Stimulated activated CD8-positive, alpha-beta memory T cell treated with anti-CD3 and anti-CD28 coated beads, Interleukin-7, amount 100 ng/mL, for 24 hours (primary cell): ENCODE measurements at places on chromosomes 6 and 20.

GRCh38 chr6:166554316-166554715 is 32.2 kb downstream of the RAMACL start:
- no peak for DNase-seq

GRCh38 chr6:14429396-14429795 is 311.8 kb downstream of the CD83 start:
- no peak for DNase-seq

- DNase-seq, result no peak
These were observed 174.6 kb downstream of the LMBRD1 start for GRCh38 chr6:69622230-69622629.

- DNase-seq, result no peak
These were observed 32.7 kb downstream of the BRPF3 start for GRCh38 chr6:36229223-36229622.

- no peak for DNase-seq
These were observed 8.4 kb downstream of the SDC4 start for GRCh38 chr20:45339799-45340198.

GRCh38 chr20:25317351-25318075 is 69.6 kb downstream of the PYGB start:
- no peak for DNase-seq

- no peak for DNase-seq
These were observed 373.6 kb downstream of the PLCB1 start for GRCh38 chr20:8505476-8506200.

DNA sequence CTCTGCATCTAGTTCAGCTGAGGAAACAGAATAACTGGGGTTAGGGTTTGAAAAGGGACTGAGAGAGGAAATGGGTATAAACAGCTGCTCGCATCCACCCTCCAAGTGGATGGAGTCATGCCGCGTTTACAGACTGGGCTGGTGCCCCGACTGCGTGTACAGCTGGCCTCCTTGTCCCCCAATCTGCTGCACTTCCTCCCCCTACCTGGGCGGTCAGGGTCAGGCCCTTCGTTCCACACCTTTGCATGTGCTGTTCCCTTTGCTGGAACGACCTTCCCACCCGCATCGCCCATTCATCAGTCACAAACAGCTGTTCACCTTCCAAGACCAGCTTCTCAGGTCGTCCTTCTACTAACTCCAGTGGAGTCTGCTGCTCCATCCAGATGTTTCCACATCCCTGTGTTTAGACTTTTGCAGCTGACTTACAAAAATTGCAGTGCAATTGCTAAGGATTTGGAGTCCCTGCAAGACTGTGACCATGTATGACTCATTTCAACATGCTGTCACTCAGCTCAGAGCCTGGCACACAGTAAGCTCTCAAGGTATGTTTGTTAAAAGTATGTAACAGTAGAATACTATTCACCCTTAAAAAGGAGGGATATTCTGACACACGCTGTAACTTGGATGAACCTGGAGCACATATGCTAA is 129.3 kb downstream of the DTNBP1 start:
- no peak for DNase-seq

GRCh38 chr6:109093732-109094415 is 772 bp downstream of the SESN1 start:
- DNase-seq, result no peak

DNA sequence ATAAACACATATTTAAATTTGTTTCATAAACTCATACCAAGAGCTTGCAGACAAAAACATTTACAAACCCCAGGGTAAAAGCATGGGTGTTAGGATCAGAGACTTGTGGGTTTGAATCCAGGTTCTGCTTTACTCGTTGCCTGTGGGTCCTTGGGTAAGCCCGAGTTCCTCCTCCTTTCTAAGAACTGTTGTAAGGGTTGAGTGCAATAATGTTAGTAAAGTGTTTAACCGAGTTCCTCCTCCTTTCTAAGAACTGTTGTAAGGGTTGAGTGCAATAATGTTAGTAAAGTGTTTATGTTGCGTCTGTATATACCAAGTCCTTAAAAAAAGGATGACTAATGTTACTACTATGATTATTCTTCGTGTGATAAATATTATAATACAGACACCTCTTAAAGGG is 18.7 kb downstream of the CCDC170 start:
- no peak for DNase-seq

GRCh38 chr6:35552285-35552917 is 39.7 kb upstream of the TULP1 start:
- peak; percentile 40 for DNase-seq

DNA sequence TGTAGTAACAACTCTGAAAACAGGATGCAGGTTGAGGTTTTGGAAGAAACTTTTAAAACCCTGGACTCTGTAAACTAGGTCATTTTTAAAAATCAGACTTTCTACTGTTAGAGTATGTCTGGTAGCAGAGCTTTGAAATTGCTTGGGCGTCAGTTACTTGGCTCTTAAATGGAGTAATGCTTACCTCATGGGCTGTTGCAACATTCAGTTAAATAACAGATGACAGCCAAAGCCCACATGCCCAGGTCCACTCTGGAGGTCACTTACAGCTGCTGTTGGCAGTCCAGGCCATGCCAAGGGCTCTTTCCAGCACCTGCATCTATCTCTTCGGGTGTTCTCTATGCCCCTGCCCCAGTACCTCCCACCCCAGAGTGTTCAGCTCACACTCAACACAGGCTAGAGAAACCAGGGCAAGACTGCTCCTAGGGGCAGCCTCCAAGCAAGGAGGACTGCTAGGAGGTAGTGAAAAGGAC is 96.4 kb downstream of the BANF2 start:
- no peak for DNase-seq

- DNase-seq, result no peak
These were observed 964 bp downstream of the RPL10A start for GRCh38 chr6:35468980-35469750.

GRCh38 chr6:142395768-142396231 is 94.0 kb downstream of the ADGRG6 start:
- no peak for DNase-seq

DNA sequence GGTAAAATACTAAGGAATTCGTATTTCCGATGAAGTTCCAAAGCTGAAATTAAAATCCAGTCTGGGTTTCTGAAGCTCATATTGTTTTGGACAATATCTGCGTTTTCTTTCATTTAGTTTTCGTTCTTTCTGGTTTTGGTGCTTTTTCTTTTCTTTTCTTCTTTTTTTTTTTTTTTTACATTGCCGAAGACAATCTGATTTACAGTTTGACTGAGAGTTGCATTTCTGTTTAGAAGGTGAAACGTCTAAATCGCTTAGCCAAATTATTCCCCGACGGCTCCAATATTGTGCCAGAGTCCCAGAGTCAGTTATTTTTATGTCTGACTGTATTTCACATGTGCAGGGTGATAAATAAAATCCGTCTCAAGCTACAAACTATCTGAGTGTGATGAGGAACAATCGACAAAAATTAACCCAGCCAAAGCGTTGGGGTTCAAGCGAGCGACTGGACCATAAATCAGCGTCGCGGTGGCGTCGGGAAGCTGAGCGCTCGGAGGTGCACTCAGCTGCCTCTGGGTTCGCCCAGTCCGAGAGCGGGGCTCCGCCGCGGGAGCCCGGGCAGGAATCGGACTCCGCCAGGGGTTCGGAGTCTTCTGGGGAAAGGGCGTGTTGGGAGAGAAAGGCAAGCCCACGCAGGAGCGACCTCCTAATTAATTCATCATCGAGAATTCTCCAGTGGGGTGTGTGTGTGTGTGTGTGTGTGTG is 8.2 kb upstream of the TBX18 start:
- DNase-seq, result no peak

GRCh38 chr6:31122791-31123706 is 2.8 kb upstream of the CDSN start:
- no peak for DNase-seq

DNA sequence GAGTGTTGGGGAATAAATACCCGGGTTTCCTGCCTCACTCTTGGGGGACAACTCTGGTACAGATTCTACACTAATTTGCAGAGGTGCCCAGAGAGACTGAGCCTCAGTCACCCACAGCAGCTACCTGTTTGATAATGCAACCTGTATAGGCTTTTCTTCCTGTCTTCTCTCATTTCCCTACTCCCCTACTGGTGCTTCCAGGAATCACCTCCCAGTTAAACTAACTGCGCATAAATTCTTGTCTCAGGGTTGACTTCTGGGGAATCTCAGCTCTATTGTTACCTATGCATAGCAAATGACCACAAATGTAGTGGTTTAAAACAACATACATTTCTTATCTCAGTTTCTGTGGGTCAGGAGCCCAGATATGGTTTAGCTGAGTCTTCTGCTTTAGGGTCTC is 11.3 kb downstream of the OCSTAMP start:
- DNase-seq, result no peak
